ENCODE measurements at places on chromosomes 3 and 15.

DNA sequence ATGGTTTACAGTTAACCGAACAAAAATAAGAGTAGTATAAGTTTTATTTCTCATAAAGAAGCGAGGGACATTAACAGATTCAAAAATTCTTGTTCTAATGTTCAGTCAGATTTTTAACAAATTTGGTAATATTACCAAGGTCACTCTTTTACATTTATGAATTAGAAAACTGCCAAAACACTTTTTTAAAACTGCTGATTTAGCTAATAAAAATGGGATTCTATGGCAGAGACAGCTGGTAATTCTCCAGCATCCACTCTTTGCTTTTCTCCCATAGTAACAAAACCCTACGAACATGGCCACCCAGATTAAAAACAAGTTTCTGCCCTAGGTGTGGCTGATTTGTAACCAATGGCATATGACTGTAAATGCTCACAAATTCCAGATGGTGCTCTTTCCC lies 71.2 kb downstream of the GPR160 start:
- no peak for DNase-seq

- DNase-seq: no peak
Observed at GRCh38 chr15:78831229-78832207, 20.3 kb upstream of the ADAMTS7 start.

DNA sequence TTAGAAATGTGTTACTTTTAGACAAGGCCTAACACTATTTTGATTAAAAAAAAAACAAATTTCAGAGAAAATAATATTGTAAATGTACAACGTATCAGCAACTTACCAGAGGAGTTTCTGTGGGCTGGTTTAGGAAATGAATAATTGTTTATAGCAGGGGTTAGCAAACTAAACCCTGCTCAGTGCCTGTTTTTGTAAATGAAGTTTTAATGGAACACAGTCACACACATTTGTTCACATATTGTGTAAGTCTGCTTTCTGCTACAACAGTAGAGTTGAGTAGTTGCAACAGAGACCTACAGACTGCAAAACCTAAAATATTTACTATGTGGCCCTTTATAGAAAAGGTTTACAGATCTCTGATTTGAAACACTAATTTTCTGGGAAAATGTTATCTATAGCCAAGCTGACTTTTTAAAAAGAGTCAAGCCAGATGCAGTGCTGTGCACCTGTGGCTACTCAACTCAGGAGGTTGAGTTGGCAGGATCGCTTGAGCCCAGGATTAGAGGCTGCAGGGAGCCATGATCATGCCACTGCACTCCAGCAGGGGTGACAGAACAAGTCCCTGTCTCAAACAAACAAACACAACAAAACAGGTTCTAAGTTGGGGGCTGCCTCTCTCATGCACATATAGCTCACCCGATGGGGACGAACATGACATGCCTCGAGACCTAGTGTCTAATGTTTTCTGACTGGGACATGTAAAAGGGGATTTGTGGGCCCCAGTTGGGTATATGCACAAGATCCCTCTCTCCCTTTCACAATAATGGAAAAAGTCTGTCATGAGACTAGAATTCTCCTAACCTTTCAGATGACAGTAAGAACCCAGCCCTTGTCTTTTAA lies 182.5 kb downstream of the TNIK start:
- no peak for DNase-seq

DNA sequence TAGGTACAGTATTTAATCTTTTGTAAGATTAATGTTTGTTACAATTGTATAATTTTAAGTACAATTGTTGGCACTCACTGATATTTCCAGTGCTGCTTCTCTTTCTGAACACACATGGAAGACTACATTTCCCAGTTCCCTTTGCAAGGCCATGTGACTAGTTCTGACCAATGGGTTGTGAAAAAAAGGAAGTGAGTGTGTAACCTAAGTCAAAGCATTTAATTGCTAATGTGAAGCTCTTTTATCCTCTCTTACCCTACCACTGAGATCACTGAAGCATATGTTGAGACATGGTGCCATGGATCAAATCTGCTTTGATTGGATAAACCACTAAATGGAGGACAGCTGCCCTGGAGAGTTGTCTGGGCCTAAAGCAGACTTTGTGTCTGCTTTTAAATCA lies 83.9 kb upstream of the PLXND1 start:
- peak; percentile 67 for DNase-seq

DNA sequence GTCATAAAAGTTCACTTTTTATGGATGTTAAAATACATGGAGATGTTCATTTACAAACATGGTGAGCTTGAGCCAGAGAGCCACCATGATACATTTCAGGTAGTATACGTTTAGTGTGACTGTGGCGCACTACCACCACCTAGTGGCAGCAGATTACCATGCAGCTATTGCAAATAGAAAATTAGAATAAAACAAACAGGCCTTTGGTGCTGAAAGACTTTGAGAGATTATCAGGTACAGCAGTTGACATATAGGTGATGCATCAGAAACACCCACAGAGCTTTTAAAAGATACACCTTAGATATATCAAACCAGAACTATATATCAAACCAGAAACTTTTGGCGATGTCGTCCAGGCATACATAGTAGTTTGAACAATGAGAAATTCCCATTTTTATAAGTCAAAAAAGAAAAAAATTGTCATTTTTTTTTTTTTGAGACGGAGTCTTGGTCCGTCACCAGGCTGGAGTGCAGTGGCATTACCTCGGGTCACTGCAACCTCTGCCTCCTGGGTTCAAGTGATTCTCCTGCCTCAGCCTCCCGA lies 42.0 kb upstream of the ICE2 start:
- DNase-seq: peak; percentile 74

DNA sequence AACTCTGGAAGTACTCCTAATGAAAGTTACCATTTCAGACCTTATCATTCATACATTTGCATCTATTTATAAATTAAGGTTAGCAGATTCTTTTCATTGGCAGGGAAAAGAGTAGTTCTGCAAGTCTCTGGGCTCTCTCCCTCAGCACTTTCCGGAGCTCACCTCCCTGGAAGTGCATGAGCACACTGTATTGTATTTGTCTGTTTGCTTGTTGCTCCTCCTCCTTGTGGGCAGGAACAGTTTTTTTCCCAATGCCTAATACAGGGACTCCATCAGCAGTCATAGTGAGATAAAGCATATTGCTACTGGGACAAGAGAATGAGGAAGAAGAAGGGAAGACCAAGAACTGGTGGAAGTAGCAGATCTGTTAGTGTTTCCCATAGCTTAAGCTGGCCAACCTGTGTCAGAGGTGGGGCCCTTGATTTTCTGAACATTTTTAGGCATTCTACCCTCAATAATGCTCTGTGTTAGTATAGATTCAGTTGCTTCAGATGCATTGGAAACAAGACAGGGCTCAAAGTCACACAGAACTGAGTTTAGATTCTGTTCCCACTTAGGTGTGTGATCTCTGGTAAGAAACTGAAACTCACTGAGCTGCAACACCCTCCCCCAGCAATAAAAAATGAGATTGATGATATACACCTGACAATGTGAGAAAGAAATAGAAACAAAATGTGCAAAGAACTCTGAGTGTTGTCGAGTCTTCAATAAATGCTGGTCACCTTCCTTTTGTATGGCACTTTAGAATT lies 407.8 kb downstream of the TUSC7 start:
- DNase-seq: no peak

GRCh38 chr15:26943866-26944265 lies 27.1 kb upstream of the GABRG3 start:
- no peak for DNase-seq

- no peak for DNase-seq
Observed at GRCh38 chr3:16430717-16431630, 82.5 kb downstream of the RFTN1 start.

GRCh38 chr15:47756872-47757271 lies 39.6 kb downstream of the SEMA6D start:
- DNase-seq: no peak

GRCh38 chr3:128727485-128727884 lies 1.5 kb downstream of the RAB7A start:
- no peak for DNase-seq

GRCh38 chr3:129609591-129610182 lies 3.2 kb upstream of the PLXND1 start:
- no peak for DNase-seq

- no peak for DNase-seq
Observed at GRCh38 chr3:178059119-178059518, 477.1 kb upstream of the KCNMB2 start.

Measured in CD4-positive, alpha-beta T cell treated with Interleukin-1 beta for 1 hour (primary cell).